Muscle of leg (tissue), 16 donors: ENCODE measurements at places on chromosomes 3 and 15. TPM values are rescaled to one million over a fixed set of nuclear protein-coding genes. Genes with fewer than 3 reads are reported as not detected.

DNA sequence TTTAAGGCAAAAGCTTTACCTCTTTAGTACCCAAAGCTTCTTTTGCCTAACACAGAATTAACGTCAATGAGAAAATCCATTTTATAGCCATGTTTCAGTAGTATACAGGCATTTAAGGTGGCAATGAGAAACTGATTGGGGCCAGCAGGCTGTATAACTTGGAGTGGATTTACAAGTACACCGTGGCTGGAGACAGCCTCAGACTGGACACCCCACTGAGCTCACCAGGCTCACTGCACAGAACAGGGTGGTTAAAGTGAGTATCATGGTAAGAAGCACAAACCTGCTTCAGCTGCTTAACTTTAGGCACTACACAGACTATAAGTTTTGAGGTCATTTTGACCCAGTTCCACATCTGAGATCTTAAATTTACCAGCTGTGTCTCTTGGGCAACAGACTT is 8.9 kb downstream of the CPOX start:
- no peak for DNase-seq

DNA sequence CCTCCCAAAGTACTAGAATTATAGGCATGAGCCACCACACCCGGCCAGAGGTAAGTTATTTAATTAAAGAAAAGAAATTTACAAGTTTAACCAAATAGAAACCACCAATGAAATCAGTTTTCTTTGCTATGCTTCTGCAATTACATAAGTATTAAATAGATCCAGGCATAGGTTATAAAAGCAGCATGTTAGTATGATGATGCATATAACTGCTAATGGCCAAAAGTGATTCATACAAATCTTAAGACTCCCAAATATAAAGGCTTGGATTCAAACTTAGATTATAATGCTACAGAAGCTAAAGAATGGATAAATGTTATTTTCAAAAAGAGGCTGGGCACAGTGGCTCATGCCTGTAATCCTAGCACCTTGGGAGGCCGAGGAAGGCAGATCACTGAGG is 32.8 kb upstream of the HDC start:
- DNase-seq: no peak

The DIPK2A gene
- 19.1 TPM for polyA plus RNA-seq

- DNase-seq: no peak
Measured at GRCh38 chr3:141248064-141248463, 16.4 kb downstream of the PXYLP1 start.

DNA sequence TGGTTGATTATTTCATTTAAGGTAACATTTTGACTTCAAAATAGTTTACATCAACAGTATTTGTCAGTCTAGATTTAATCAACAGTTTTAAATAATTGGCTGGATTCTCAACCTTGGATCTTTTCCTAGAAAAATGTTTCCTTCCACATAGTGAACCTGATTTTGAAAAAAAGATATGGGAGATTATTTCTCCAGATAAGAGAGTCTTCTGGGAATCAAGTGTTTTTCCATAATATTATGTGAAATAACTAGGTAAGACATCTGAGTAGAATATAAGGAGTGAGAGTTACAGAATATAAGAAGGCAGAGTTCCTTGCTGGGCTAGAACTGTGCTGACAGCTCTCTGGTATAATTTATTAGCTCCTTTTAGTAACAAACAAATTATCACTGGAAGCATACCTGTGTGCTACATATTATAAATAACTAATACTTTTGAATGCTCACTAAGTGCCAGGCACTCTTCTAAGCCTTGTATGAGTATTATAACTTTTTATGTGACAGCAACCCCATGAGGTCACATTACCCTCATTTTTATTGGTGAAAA is 18.8 kb upstream of the TNFSF10 start:
- no peak for DNase-seq

The XYLB gene
- polyA plus RNA-seq: 4.7 TPM

The TEX264 gene
- 22.1 TPM for polyA plus RNA-seq

- DNase-seq: no peak
Measured at GRCh38 chr3:118272991-118273390, 761.7 kb downstream of the IGSF11 start.

DNA sequence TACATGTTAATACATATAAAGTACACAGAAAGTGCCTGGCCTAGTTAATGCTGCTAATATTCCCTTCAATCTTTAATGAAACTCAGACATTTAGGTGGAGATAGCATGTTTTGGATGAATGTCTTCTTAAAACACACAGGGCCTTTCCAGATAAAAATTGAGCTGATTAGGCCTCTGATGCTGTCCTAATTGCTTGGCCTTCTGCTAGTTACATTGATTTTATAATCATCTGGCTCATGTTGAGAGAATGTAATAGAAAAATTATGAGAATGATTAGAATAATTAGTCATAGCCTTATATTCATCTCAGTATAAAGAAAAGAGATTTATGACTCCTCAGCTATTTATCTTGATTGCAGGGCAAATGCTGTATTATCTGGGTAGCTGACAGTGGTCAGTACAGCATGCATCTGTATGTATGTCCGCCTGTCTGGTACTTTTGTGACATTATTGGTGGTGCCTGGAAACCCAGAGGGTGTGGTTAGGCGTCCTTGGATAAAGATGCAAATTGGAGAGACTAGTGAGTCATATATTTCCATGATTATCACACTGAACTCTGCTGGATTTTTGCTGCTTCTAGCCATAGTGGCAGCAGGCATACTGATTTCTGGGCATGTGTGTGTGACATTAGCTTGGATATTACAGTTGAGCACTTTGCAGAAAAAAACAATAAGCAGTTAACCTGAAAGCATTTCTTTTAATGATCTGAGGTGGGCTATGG is 120.8 kb downstream of the FEZF2 start:
- DNase-seq: no peak

The FILIP1L gene
- 40.2 TPM for polyA plus RNA-seq

DNA sequence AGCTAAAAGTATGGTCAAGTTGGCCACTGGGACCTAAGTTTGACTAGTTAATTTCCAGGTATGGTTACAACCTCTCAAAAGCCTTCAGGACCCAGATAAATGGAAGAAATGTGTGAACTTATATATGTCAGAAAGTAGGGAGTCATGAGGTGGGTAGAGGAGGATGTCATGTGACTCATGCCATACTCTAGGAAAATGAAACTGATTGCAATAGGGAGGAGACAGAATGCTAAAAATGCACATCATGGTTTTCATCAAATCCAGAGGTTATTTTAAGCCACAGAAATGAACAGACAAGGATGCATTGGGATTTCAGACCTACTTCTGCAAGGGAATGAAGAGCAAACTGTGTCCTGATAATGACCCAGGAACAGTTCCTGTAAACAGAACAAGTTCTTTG is 310.0 kb downstream of the EDEM1 start:
- DNase-seq: no peak

The SLC22A14 gene
- 0.09 TPM for polyA plus RNA-seq

DNA sequence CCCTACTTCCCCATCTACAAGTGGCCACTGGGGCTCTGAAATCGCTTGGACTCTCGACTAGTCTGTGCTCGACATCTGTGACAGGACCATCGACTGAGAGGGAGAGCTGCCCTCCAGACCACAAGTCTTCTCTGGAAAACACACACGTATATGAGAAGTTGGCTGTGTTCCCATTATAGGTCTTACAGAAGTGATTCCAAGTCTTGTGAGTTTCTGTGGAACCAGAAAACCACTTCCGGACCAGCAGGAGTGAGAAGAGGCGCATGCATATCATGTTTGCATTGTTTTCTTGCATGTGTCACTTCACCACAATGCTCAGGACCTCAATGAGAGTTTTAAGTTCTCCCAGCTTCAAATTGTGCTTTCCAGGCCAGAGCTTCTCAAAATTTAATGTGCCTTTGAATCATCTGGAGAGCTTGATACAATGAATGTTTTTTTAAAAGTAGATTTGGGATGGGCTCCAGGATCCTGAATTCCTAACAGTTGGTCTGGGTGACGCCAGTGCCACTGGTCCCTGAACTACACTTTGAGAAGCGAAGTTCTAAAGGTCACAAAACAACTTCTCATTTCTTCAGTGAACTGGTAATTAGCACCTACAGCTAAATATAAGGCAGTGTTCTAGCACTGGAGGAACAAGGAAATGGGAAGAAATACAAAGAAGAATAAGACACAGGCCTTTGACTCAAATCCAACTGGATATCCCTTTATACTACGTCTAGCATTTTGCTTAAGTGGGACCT is 15.7 kb downstream of the LIPC start:
- peak; percentile 63 for DNase-seq

GRCh38 chr3:22959593-22959992 is 243.5 kb upstream of the UBE2E2 start:
- no peak for DNase-seq

- no peak for DNase-seq
Measured at GRCh38 chr3:177037241-177037640, 160.0 kb downstream of the TBL1XR1 start.

- DNase-seq: no peak
Measured at GRCh38 chr3:175535351-175535750, 676.2 kb downstream of the NAALADL2 start.

The MEF2A gene
- polyA plus RNA-seq: 51.3 TPM

The LRRC15 gene
- 0.25 TPM for polyA plus RNA-seq

The ZBTB11 gene
- 17.7 TPM for polyA plus RNA-seq

DNA sequence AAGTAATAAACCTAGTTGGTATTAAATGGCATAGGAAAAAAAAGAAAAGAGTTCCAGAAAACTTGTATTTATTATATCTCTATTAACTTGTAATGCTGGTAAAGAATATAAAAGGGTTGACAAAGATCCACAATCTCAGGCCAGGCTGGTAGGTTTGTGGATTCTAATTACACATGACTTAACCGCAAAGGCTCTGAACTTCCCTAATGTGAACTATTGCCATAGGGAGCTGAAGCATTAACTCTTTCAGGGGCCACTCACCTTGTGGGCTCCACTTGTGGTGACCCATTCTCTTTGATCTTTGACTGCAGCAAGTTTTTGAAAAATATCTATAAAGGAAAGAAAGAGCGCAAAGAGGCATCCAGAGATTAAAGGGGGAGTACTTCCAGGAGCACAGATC is 58.5 kb downstream of the NEK10 start:
- no peak for DNase-seq

- peak; percentile 87 for DNase-seq
Measured at GRCh38 chr15:56491110-56491722, 26.3 kb upstream of the MNS1 start.

The GOLGA8N gene
- polyA plus RNA-seq: 10.5 TPM

DNA sequence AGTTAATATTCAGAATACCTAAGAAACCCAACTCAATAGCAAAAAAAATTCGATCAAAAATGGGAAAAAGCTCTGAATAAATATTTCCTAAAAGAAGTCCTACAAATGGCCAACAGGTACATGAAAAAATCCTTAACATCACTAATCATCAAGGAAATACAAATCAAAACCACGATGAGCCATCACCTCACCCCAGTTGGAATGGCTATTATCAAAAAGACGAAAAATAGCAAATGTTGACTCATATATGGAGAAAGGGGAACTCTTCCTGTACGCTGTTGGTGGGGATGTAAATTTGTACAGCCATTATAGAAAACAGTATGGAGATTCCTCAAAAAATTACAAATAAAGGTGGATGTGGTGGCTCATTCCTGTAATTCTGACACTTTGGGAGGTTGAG is 29.6 kb upstream of the SGO1 start:
- no peak for DNase-seq

- no peak for DNase-seq
Measured at GRCh38 chr3:129081503-129081902, 20.9 kb downstream of the GP9 start.

- DNase-seq: peak; percentile 47
Measured at GRCh38 chr3:197309528-197310361, 11.3 kb upstream of the DLG1 start.

The KLHL40 gene
- polyA plus RNA-seq: 124 TPM

The HIGD2B gene
- not detected for polyA plus RNA-seq

- DNase-seq: no peak
Measured at GRCh38 chr15:42445551-42445950, 45.4 kb downstream of the ZNF106 start.

GRCh38 chr15:76149291-76149915 is 89.6 kb downstream of the TMEM266 start:
- peak; percentile 52 for DNase-seq

DNA sequence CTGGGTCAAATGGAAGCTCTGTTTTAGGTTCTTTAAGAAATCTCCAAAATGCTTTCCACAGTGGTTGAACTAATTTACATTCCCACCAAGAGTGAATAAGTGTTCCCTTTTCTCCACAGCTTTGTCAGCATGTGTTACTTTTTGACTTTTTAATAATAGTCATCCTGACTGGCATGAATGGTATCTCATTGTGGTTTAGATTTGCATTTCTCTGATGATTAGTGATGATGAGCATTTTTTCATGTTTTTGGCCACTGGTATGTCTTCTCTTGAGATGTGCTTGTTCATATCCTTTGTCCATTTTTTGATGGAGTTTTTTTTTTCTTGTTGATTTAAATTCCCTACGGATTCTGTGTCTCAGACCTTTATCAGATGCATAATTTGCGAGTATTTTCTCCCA is 745.0 kb upstream of the BCHE start:
- no peak for DNase-seq

- peak; percentile 81 for DNase-seq
Measured at GRCh38 chr15:28191832-28192231, 92.7 kb upstream of the OCA2 start.

GRCh38 chr15:72197460-72198355 is at the start of gene GRAMD2A:
Gene GRAMD2A, minus strand, starts transcription at chr15:72197787.
- no peak for DNase-seq
